ENCODE measurements at places on chromosomes 1 and 21. TPM values are rescaled to one million over a fixed set of nuclear protein-coding genes. Genes with fewer than 3 reads are reported as not detected.

- DNase-seq = no peak
These were observed 243.2 kb downstream of the NCAM2 start for GRCh38 chr21:21241391-21241790.

The GRIK3 gene
- not detected for total RNA-seq

DNA sequence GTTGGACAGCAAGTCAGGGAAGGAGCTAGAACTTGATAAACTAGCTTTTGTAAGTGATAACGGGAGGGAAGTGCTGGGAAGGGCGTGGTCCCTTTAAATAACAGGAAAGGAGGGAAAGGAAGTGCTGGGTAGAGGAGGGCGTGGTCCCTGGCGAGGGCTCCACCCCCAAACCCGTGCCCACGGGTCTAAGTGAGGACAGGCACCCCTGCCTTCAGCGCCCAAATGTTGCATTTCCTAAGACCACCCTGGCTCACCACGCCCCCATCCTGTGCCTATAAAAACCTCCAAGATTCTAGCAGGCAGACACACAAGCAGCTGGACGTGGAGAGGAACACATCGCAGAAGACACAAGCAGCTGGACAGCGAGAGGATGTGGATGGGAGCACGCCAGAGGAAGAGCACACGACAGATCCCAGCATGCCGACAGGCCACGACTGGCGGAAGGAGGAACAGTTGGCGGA lies 58.5 kb downstream of the PALMD start:
- DNase-seq = no peak

The TBCE gene
- total RNA-seq = 26.3 TPM

DNA sequence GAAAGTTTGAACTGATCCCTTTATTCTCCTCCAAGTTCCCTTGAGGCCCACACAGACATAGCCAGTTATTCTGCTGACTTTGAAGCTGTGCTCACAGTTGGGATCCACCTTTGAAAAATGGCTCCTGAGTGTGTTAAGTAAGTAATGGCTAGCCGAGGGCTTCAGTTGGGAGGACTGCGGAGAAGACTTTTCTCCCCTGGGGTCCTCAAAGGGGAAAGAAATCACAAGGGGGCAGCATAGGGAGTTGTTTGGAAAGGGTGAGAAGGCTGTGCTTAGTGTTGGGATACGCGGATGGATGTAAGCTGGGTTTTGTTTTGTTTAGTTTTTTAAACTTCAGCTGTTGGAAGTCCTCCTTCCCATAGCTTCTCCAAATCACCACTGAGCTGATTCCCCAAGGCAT lies 8.3 kb downstream of the PGM1 start:
- DNase-seq = no peak

The PTPRC gene
- total RNA-seq = 503 TPM

The LRRN2 gene
- total RNA-seq = not detected

The FCRL4 gene
- total RNA-seq = not detected

GRCh38 chr1:107530543-107530942 lies 389.7 kb downstream of the NTNG1 start:
- DNase-seq = no peak

- DNase-seq = no peak
These were observed 48.1 kb downstream of the LHX9 start for GRCh38 chr1:197965132-197965840.

Data from activated CD4-positive, alpha-beta memory T cell treated with anti-CD3 and anti-CD28 coated beads for 36 hours (primary cell).